Stimulated activated CD8-positive, alpha-beta memory T cell treated with anti-CD3 and anti-CD28 coated beads, Interleukin-15, amount 100 ng/mL, for 24 hours (primary cell): ENCODE measurements at places on chromosomes 2 and 18.

DNA sequence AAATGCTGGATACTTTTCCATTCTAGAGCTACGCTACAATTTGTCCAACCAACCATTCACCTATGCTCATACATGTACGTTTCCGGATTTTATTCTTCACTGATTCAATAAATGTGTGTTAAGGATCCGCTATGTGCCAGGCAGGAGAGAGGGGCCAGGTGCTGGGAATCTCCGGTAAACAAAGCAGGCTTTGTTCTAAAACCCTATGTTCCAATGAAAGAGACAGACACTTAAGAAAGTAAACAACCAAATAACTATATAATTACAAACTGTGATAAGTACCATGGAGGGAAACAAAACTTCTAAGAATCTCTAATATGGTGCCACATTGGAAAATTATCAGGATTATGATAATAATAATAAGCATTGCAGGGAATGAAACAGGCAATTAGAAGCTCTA lies 22.2 kb upstream of the POMC start:
- DNase-seq, result no peak

DNA sequence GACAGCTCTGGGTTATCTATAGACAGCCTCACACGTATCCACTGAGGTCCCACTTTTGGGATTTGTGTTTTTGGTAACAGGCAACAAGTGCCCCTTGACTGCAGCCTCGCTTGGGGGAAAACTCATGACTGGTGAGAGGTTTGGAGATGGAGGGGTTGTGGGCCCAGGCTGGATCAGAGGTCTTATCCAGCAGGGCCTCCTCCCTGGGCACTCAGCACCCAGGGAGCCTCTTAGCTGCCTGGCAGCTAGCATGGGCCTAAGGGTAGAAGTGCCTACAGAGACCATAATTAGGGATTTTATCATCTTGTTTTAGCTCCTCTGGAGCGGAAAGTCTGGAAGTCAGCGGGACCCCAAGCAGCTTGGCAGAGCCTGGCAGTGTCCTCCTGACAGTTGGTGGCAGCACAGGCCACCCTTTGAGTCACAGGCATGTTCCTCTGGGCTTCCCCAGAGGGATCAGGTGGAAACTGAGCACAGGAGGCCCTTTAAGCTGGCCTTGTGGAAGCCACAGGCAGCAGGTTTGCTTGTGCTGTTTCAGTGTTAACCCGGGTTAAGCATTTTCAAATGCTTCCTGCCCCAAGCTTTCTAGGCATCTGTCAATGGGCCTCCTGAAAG lies 143.1 kb downstream of the KCTD1 start:
- no peak for DNase-seq

GRCh38 chr18:11283479-11284161 lies 134.3 kb upstream of the PIEZO2 start:
- no peak for DNase-seq

DNA sequence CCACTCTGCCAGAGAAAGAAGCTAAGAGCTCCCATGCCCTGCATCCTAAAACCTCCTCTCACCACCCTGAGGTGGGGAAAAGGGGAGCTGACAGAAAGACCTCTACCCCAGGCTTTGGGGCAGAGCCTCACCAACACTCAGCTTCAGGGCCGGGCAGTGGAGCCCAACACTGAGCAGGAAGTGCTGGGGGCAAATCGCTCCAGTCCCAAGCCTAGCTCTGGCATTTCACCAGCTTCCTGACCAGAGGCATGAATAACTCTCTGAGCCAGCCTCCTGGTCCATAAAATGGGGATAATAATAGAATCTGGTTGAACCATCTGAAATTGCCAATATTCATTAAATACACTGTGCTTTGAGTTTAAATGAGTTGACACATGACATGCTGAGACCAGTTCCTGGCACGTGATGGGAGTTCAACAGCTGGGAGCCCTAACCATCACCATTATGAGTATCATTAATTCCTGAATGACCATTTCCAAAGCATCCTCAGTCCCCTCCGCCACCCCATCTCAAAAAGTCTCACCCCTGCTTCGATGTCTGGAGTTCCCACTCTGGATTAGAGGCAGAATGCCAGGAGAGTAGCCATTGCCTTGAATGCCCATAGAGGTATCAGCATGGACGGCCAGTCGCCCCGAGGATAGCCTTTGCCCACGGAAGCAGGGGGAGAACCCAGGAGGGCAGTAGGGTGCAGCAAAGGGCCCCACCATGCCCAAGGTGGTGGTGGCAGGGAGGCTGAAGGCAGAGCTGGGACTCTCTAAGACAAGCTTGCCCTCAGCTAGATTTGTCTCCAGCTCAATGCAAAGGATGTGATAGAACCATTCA lies 153.4 kb downstream of the TNS1 start:
- DNase-seq, result no peak

- no peak for DNase-seq
Observed at GRCh38 chr2:76572981-76573380, 862.3 kb upstream of the GCFC2 start.

DNA sequence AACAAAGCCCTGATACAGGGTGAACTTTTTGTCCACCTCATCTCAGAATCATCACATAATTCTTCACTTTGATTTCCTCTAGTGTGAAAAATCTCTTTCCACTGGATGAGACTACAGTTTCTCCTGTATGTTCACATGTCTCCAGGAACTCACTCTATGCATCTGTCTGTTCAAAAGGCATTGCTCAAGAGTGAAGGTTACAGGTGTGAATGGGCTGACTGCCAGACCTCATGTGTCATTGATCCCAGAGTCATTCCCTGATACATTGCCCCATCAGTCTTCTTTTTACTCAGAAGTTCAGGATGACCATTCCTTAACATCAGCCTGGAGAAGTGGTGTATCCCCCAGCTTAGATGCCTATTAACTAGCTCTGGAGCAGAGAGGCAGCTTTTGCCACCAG lies 4.4 kb upstream of the DSC3 start:
- no peak for DNase-seq

DNA sequence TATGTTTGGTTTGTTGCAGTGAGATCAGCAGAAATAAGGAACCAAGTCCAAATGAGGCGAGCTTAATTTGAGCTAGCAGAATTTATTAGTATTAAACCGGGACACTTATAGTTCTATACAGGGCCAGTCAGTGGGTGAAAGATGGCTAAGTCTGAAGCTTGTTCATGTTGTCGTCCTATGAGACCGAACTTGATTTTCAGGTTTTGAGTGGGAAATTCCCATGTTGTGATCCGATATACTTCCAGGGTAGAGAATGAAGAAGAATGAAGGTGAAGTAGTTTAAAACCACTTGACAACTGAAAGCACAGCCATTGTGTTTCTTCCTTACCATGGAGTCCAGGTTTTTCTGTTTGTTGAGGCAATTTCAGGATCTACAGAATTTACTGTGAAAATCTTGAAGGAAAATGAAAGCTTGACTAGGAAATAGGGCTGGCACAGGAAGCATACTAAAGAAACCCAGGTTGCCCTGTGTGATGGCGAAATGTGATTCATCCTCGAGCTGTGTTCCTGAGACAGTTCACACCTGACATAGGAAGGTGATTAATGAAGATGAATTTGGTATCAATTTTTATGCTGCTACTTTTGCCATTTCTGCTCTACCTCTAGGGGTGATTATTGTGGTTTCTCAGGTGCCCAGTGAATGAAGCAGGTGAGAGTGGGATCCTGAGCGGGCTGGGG lies 37.6 kb upstream of the MGAT5 start:
- DNase-seq, result no peak

- no peak for DNase-seq
Observed at GRCh38 chr2:161570424-161571050, 53.7 kb upstream of the SLC4A10 start.

DNA sequence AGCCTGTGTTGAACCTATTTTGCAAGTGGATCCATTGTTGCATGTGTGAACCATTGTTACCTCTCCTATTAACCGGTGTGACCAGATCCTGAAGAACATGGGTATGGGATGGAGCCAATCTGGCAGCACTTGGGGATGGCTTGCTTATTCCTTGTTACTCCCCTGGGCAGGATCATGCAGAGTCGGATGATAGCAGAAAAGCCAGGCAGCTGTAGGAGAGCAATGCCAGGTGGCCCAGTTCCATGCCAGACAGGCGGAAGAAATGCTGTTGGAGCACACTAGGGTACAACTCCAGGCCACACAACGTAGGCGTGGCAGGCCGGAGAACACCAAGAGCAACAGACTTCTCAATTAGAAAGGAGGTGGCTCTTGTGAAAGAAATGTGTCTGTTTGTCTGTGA lies 16.3 kb upstream of the MYO1B start:
- no peak for DNase-seq

DNA sequence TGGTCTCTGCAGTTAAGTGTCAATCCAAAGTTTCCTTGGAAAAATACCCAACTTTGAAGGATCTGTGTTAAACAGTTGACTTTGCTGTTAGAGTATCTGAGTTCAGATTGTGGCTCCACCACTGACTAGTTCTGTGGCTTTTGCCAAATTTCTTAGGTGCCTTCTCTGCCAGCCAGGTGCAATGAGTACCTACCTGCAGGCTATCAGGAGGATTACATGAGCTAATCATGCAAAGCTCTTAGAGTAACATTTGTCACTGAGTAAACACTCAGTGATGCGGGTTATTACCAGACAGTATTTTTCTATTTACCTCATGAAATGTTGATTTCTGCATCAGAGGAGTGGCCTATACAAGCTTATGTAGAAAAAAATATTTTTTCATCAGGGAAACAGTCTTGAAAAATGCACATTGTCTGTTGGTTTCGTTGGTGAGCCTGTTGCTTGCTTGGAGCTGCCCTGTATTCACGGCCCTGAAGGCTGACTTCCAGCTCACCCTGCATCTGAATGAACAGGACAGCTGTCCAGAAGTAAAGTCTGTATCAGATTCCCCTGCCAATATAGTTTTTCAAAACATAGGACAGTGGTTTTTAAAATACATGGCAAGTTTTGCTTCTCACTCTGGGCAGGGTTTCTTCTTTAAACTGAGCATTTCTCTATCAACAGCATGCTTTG lies 235.1 kb downstream of the CDCA7 start:
- DNase-seq, result no peak

DNA sequence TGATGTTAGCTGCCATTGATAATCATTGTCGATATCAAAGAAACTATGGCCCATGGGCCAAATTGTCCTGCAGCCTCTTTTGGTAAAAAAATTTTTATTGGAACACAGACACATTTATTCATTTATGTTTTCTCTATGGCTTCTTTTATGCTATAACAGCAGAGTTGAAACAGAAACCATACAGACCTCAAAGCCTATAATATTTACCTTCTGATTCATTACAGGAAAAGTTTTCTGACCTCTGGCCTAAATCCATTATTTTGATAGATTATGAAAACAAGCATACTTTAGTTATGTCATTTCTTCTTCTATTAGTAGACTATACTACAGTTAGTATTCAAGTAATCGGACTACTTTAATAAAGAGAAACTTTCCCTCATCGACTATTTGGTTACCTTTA lies 349.7 kb upstream of the GALNT5 start:
- DNase-seq, result no peak

GRCh38 chr2:157427003-157427921 lies 16.6 kb downstream of the CYTIP start:
- DNase-seq, result no peak

- no peak for DNase-seq
Observed at GRCh38 chr2:171529914-171530313, 7.6 kb downstream of the CYBRD1 start.

GRCh38 chr2:109434351-109434750 lies 179.4 kb downstream of the SEPTIN10 start:
- DNase-seq, result no peak

GRCh38 chr18:76374330-76375281 lies 120.4 kb downstream of the ZNF516 start:
- no peak for DNase-seq

- no peak for DNase-seq
Observed at GRCh38 chr18:6719910-6720683, 9.4 kb upstream of the ARHGAP28 start.

DNA sequence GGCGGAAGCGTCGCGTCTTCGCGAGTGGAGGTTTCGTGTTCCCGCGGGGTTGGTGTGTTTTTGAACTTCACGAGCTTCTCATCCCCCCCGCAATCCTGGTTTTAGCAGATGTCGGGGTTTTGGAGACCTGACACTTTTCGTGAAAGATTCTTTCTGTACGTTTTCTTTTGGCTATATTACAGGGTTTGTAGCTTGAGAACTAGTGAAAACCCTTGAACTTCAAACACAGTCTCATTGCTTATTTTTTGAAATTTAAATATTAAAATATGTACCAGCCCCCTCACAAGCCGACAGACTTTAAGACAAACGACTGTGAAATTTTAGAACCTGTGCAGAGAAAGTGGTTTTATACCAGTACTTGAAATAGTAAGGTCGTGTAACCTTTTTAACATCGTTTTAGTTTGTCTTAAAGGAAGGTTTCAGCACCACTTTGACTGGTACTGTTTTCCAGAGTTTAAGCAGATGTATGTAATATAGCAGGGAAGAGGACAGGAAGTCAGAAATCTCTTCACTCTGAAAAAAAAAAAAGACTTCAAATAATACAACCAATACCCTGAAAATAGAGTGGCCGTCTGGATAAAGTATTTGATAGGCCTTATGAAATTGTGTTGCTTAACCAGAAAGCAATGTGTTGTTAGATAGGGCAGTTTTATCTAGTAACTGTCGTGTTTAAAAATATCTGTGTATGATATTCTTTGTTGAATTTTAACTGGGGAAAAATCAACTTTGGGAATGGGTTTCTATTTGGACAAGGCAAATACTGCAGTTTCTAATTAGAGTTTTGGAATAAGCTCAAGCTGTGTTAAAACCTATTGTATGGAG lies 1.4 kb downstream of the SPATS2L start:
- no peak for DNase-seq

- DNase-seq, result no peak
Observed at GRCh38 chr2:233413559-233414272, 59.4 kb downstream of the DGKD start.

GRCh38 chr2:41498781-41499180 lies 549.0 kb upstream of the PKDCC start:
- DNase-seq, result no peak

DNA sequence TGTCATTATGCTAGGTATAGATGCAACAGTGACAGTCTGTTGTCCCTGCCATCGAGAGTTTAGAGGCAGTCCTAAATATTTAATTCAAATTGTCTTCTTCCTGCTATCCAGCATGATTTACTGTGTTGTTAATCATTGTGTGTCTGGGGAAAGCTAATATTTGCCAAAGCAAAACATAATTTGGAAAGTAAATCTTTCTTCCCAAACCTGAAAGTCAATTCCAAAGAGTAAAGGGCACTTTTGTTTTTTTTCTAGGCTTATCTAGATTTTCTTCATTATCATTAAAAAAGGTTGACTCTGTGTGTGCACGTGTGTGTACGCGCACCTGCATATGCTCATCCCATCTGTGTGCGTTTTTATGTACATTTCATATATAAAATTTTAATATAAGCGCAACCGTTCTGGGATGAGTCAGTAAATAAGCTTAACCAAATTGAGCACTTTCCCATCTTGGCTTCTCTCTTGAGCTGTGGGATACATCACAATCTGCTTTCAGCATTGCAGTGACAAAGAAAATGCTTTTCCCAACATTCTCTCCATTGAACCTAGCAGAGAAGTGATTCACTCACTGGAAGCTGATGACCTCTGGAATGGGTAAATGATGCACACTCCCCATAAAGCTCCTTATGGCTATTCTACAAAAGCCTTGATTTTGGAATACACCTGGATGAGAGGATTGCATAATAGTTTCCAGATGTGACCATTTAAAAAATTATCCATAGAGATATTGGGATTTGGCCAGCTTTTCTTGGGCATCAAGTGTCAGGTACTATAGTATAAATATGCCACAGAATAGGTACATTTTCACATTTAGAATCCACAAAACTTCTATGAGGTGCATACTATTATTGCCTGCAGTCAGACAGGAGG lies 488.4 kb downstream of the ADCYAP1 start:
- no peak for DNase-seq
